ENCODE measurements at places on chromosomes 13 and 19. TPM values are rescaled to one million over a fixed set of nuclear protein-coding genes. Genes with fewer than 3 reads are reported as not detected.

- H3K4me1 ChIP-seq: peaks cover 4% of the 10 kb centered on the region
- H3K36me3 ChIP-seq: no peaks in the 10 kb centered on the region
- no peak for DNase-seq
- H3K27me3 ChIP-seq: peaks cover 3% of the 10 kb centered on the region
- no peak overlapping the region for H3K27ac ChIP-seq
Measured at GRCh38 chr13:90014038-90014437, 1333.4 kb upstream of the MIR17HG start.

DNA sequence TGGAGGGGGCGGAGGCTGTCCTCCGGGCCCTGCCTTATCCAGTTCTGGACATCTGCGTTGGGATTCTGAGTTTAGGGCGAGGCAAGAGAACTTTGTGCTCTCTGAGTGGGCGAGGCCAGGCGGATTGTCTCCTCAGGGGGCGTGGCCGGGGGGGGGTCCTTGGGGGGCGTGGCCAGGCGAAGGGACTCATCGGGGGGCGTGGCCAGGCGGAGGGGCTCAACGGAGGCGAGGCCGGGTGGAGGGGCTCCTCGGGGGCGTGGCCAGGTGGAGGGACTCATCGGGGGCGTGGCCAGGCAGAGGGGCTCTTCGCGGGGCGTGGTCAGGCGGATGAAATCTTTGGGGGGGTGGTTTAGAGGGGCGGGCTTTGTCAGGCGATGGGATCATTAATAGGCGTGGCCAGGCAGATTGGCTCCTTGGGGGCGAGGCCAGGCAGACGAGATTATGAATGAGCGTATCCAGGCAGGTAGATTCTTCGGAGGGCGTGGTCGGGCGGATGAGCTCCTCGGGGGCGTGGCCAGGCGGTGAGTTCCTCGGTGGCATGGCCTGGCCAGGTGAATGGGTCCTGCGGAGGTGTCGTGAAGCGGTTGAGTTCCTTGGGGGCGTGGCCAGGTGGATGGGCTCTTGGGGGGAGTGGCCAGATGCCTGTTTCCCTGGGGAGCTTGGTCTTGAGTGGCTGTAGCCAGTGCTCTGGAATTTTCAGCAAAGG, 10.3 kb upstream of the CACNG7 start:
- DNase-seq: peak; percentile 100
- H3K27ac ChIP-seq: peak overlapping the region; percentile 100
- peaks cover 20% of the 10 kb centered on the region for H3K36me3 ChIP-seq
- peak overlapping the region; percentile 81 for H3K4me3 ChIP-seq

DNA sequence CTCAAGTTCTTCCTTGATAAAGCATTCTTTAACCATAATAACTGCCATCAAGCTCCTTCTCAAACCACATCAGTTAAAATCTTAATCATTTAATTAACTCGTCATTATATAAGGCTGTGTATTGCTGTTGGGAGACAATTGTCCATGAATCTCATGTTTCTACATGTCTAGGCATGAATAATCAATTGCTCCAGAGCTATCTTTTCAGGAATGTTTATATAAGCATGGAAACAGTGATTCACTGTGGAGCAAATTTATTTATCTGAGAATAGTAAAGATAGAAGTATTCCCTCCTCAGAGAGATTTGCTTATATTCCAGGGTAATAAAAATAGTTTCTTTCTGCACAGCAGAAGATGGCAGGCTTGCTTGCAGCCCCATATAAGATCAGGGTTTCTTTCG, 71.1 kb downstream of the CBY2 start:
- peaks cover 11% of the 10 kb centered on the region for H3K27me3 ChIP-seq
- no peak overlapping the region for H3K4me3 ChIP-seq
- no peak overlapping the region for H3K27ac ChIP-seq
- no peak for DNase-seq

DNA sequence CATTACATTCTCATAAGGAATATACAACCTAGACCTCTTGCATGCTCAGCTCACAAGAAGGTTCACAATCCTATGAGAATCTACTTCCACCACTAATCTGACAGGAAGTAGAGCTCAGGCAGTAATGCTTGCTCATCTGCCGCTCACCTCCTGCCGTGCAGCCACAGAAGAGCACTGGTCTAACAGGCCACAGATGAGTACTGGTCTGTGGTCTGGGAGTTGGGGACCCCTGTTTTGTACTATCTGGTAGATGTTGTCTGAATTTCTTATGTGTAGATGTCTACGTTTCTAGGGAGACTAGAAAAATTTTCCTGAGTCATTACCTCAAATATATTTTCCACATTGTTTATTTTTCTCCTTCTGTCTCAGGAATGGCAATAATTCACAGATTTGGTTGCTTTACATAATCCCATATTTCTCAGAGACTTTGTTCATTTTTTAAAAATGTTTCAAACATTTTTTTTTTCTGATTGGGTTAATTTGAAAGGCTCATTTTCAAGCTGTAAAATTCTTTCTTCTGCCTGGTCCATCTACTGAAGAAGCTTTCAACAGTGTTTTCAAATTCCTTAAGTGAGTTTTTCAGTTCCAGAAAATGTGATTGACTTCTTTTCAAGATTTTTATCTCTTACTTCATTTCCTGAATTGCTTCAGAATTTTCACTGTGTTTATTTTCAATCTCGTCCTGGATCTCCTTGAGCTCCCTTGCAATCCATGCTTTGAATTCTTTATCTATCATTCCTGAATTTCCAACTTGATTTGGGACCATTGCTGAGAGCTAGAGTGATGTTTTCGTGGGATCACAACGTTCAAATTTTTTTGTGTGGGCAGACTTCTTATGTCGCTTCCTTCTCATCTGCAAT, 1322.2 kb downstream of the PCDH9 start:
- H3K36me3 ChIP-seq: no peaks in the 10 kb centered on the region
- no peak overlapping the region for H3K27ac ChIP-seq
- no peaks in the 10 kb centered on the region for H3K27me3 ChIP-seq
- no peaks in the 10 kb centered on the region for H3K4me1 ChIP-seq
- H3K4me3 ChIP-seq: no peak overlapping the region

DNA sequence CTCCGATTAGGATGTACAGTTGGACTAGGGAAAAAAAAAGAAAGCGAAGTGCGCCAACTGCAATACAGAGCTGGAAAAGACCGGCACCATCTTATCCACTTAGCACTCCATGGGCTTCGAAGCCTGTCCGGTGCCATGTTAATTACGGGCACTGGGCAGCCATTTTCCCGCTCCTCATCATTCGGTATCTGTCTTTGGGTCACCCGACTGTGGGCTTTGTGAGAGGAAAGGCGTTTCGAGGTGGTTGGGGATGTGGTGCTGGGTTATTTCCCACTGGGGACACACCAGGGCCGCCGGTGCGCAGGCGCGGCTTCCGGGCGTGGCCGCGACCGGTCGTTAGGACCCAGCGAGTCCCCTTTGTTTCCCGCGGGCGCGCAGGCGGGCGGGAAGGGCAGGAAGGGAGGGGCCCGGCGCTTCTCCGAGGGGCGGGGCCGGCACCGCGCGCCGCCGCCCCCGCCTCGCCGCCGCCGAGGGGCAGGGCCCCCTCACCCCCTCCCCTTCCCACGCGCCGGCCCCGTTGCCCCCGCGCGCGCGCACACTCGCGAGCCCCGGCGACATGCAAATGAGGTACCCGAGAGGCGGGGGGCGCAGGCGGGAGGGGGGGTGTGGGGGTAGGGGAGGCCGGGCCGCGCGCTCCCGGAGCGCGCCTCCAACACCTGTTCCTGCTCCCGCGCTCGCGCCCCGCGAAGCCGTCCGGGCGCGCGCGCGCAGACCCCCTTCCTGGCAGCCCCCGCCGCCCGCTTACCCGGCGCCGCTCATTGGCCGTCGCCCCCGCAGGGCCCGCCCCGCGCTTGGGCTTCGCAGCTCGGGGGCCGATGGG, at the start of gene ZNF524:
TSS of gene ZNF524 (plus strand) at position 447 of the 820 bp plus-strand sequence. CDS start 1,825 bp downstream, outside the sequence.
- peaks cover 29% of the 10 kb centered on the region for H3K4me1 ChIP-seq
- no peaks in the 10 kb centered on the region for H3K27me3 ChIP-seq
- peaks cover 18% of the 10 kb centered on the region for H3K36me3 ChIP-seq
- peak within 1 kb of the TSS; percentile 100 for H3K27ac ChIP-seq
- peak; percentile 88 for DNase-seq

- H3K4me1 ChIP-seq: no peaks in the 10 kb centered on the region
- H3K4me3 ChIP-seq: no peak overlapping the region
- DNase-seq: no peak
- H3K27me3 ChIP-seq: no peaks in the 10 kb centered on the region
- H3K36me3 ChIP-seq: no peaks in the 10 kb centered on the region
Measured at GRCh38 chr13:109647053-109647452, 139.3 kb downstream of the IRS2 start.

- peaks cover 11% of the 10 kb centered on the region for H3K36me3 ChIP-seq
- no peak overlapping the region for H3K27ac ChIP-seq
- no peak overlapping the region for H3K4me3 ChIP-seq
- H3K27me3 ChIP-seq: no peaks in the 10 kb centered on the region
- H3K4me1 ChIP-seq: no peaks in the 10 kb centered on the region
Measured at GRCh38 chr13:38462605-38463004, 113.0 kb downstream of the UFM1 start.

GRCh38 chr13:82672248-82672647, 1210.0 kb downstream of the SLITRK1 start:
- H3K4me1 ChIP-seq: peaks cover 16% of the 10 kb centered on the region
- no peak overlapping the region for H3K4me3 ChIP-seq
- DNase-seq: no peak
- H3K36me3 ChIP-seq: peaks cover 15% of the 10 kb centered on the region
- no peak overlapping the region for H3K27ac ChIP-seq

- no peak overlapping the region for H3K27ac ChIP-seq
- H3K36me3 ChIP-seq: peaks cover 59% of the 10 kb centered on the region
- H3K4me1 ChIP-seq: no peaks in the 10 kb centered on the region
- no peak overlapping the region for H3K4me3 ChIP-seq
- DNase-seq: no peak
Measured at GRCh38 chr13:102628559-102628958, 31.8 kb downstream of the TPP2 start.

Gene RFPL4A
- not detected for total RNA-seq

Gene ZNF444
- 87.9 TPM for total RNA-seq

Gene ZNF181
- total RNA-seq: 9.0 TPM

Data from WTC11 (cell line).